ENCODE measurements at places on chromosomes 1 and 21. TPM values are rescaled to one million over a fixed set of nuclear protein-coding genes. Genes with fewer than 3 reads are reported as not detected.

DNA sequence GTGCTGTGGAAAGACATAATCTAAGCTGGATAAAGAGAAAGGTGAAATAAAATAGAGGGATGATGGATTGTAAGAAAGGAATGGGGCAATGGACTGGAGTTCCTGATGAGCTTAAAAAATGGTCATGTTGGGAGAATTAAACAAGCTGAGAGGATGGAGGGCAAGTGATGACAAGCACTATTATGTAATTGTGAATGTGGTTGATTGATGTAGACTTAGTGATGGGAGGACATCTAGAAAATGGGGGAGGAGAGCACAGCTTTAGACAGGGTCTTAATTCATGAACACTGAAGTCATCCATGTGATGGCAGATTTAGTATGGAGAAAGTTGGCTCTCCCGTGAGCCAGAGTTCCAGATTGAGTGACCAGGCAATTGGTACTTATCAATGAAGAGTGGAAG is 29.0 kb downstream of the DNAH14 start:
- peaks cover 4% of the 10 kb centered on the region for H3K36me3 ChIP-seq
- no peak overlapping the region for H3K4me3 ChIP-seq
- H3K27ac ChIP-seq: no peak overlapping the region
- H3K27me3 ChIP-seq: no peaks in the 10 kb centered on the region

GRCh38 chr1:16139473-16139962 is 16.4 kb downstream of the EPHA2 start:
- H3K4me3 ChIP-seq: no peak overlapping the region
- H3K4me1 ChIP-seq: peaks cover 83% of the 10 kb centered on the region
- H3K27ac ChIP-seq: peak overlapping the region; percentile 83
- peaks cover 13% of the 10 kb centered on the region for H3K36me3 ChIP-seq
- no peaks in the 10 kb centered on the region for H3K27me3 ChIP-seq

Gene AJAP1
- not detected for total RNA-seq

GRCh38 chr1:204211046-204211445 is 2.7 kb downstream of the GOLT1A start:
- no peak for DNase-seq
- no peaks in the 10 kb centered on the region for H3K36me3 ChIP-seq
- no peak overlapping the region for H3K4me3 ChIP-seq
- no peaks in the 10 kb centered on the region for H3K4me1 ChIP-seq
- peaks cover 3% of the 10 kb centered on the region for H3K27me3 ChIP-seq
- no peak overlapping the region for H3K27ac ChIP-seq

DNA sequence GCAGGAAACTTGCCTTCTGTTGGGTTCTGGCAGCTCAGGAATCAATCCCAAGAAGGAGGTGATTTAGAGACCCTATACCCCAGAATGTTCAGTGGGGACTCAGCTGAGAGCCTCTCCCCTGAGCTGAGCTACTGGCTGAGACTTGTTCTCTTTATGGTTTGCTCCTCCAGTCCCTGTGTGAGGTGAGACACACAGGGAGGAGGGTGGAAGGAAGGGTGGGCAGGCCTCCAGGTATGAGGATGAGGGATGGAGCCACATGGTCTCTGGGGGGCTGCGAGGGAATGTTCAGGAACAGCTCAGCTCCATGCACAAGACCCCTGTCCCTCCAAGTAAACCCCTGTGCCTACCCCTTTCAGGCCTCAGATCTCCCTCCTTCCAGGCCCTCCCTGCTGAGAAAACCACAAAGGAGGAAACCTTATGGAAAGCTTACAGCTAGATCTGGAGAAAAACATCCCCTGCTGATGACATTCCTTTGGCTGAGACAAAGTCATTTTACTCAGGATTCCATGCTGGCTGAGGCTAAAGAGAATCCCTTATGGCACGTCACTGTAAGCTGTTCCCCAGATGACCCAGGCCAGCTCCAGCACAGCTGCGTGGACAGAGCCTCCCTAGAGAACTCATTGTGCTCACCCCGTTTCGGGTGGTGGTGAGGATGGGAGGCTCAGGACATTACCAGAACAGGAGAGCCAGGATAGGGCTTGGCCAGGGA is 91.5 kb upstream of the IPO9 start:
- DNase-seq: no peak
- no peak overlapping the region for H3K4me3 ChIP-seq
- no peaks in the 10 kb centered on the region for H3K27me3 ChIP-seq
- H3K4me1 ChIP-seq: 0 out of 2 replicates have a peak, but pooled peaks cover 19% of the 10 kb centered on the region
- peaks cover 5% of the 10 kb centered on the region for H3K36me3 ChIP-seq

- H3K27me3 ChIP-seq: no peaks in the 10 kb centered on the region
- H3K27ac ChIP-seq: peak overlapping the region; percentile 95
- H3K36me3 ChIP-seq: no peaks in the 10 kb centered on the region
- peaks cover 59% of the 10 kb centered on the region for H3K4me1 ChIP-seq
Measured at GRCh38 chr21:45293220-45293725, 5.6 kb upstream of the POFUT2 start.

Gene DNASE2B
- not detected for total RNA-seq

GRCh38 chr1:172343240-172344160 is 77.0 kb upstream of the C1orf105 start:
- H3K4me3 ChIP-seq: peak overlapping the region; percentile 16
- peak overlapping the region; percentile 95 for H3K27ac ChIP-seq
- H3K27me3 ChIP-seq: no peaks in the 10 kb centered on the region

Gene PIGK
- 26.8 TPM for total RNA-seq

Gene CD52
- 1.6 TPM for total RNA-seq

Gene KMO
- total RNA-seq: 1.8 TPM

DNA sequence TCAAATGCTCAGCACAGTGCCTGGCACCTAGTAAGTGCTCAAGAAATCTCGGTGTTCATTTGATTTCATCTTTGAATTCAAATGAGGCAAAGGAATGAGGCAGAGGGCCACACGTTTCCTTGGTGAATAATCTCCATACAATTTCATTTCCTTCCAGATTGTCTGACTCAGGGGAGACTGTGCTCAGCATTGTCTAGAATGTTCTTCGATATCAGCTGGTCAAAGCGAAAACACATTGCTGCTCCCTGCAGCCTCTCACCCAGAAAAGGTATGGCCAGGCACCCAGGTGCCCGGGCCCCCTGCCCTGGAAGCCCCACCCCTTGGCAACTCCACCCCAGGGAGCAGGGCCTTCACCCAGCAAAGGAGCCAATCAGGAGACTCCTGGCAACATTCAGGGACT is 55.8 kb downstream of the FBXO2 start:
- H3K4me1 ChIP-seq: 0 out of 2 replicates have a peak, but pooled peaks cover 2% of the 10 kb centered on the region
- no peak for DNase-seq
- H3K27ac ChIP-seq: no peak overlapping the region

- H3K27ac ChIP-seq: no peak overlapping the region
- H3K36me3 ChIP-seq: no peaks in the 10 kb centered on the region
- H3K27me3 ChIP-seq: peaks cover 3% of the 10 kb centered on the region
- H3K4me1 ChIP-seq: no peaks in the 10 kb centered on the region
Measured at GRCh38 chr1:221858818-221859611, 117.1 kb upstream of the DUSP10 start.

Gene BRINP2
- not detected for total RNA-seq

Gene FAM177B
- not detected for total RNA-seq

DNA sequence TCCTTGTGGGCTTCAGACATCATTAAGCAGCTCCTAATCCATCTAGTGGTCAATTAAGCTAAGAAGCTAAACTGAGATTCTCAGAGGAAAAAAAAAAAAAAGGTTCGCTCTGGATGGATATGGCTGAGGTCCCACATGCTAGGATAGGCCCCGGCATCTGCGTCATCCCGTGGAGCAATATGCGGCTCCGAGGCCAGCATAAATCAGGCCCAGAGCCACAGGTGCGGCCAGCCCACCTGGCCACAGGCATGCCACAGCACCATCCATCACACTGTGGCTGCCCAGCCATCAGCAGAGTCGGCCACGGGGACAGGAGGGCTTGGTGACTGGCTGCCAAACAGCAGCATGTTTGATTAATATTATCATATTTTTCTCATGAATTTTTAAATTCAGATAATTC is 106.9 kb upstream of the TIAM1 start:
- H3K4me3 ChIP-seq: no peak overlapping the region
- H3K36me3 ChIP-seq: no peaks in the 10 kb centered on the region

GRCh38 chr1:175665616-175666015 is 77.8 kb downstream of the TNR start:
- no peak for DNase-seq
- H3K27ac ChIP-seq: no peak overlapping the region
- H3K4me3 ChIP-seq: no peak overlapping the region
- H3K36me3 ChIP-seq: no peaks in the 10 kb centered on the region

Gene FLG2
- total RNA-seq: not detected

- no peaks in the 10 kb centered on the region for H3K36me3 ChIP-seq
- H3K4me3 ChIP-seq: no peak overlapping the region
- no peaks in the 10 kb centered on the region for H3K4me1 ChIP-seq
- H3K27me3 ChIP-seq: no peaks in the 10 kb centered on the region
Measured at GRCh38 chr1:198865319-198865718, 226.5 kb downstream of the PTPRC start.

DNA sequence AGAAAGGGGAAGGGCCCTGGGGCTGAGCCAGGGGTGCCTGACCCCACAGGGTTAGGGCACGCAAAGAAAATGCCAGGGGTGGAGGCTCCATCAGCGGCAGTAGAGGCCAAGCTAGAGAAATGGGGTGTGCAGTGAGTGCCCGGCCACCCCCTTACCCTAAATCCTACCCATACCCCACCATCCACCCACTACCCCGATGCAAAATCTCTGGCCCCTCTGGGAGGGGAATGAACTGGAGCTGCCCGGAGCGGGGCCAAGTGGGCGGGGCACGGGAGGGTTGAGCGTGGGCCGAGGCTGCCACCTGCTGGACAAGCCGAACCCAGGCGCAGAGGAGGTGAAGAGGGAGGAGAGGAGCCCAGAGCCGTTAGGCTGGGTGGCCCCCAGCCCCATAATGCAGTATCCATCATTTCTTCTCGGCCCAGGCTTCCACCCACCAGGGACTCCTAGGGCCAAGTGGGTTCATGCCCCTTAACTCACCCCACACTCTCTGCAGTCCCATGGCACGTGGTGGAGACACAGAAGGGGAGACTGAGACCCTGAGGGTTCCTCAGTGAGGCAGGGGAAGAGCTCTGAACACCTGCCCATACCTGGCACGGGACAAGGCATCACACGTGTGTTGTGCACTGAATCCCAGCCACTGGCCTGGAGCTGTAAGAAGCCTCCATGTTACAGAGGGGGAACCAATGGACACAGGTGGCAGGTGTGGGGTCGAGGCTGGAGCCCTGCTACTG is 1.4 kb upstream of the C1QC start:
- no peaks in the 10 kb centered on the region for H3K4me1 ChIP-seq
- no peaks in the 10 kb centered on the region for H3K36me3 ChIP-seq
- H3K27me3 ChIP-seq: no peaks in the 10 kb centered on the region
- no peak overlapping the region for H3K27ac ChIP-seq
- H3K4me3 ChIP-seq: peak overlapping the region; percentile 32
- DNase-seq: peak; percentile 18

Gene IFNAR1
- total RNA-seq: 23.8 TPM

DNA sequence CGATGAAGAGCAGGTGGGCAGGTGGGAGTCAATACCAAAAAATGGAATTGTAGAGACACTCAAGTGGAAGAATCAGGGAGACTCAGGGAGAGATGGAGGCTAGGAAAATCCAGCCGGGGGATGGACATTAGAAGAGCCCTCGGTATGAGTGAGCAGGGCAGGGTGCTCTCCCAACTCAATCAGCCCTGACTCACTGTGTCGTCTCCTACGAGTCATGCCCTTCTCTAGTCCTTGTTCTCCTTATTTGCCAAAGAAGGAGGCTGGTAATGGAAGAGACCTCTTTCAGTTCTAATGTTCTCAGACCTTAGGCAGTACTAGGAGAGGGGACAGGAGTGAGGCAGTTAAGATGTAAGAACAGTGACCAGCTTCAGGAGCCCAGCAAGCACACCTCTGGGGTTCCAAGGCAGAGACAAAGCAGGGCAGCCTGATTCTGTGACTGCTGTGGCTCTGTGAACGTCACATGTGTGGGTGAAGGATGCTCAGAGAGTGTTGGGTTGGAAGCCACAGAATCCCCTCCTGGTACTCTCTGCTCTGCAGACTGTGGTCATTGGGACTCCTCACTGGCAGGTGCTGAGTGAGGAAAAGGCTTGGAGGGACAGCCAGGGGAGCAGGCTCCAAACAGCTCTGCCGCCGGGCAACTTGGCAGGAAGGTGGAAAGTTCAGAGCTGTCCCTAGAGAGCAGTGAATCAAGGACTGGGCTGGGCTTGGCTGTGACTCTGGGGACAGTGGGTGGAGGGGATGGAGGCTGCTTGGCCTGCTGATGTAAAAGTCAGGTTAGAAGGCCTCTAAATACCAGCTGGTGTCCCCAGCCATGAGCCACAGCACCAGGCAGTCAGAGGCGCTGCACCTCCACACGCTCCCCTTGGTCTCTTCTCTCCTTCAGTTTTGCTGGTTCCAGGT is 11.1 kb upstream of the GJA5 start:
- no peak overlapping the region for H3K27ac ChIP-seq
- H3K27me3 ChIP-seq: peaks cover 22% of the 10 kb centered on the region
- H3K4me1 ChIP-seq: no peaks in the 10 kb centered on the region
- DNase-seq: no peak
- no peaks in the 10 kb centered on the region for H3K36me3 ChIP-seq
- no peak overlapping the region for H3K4me3 ChIP-seq

- no peak for DNase-seq
- no peaks in the 10 kb centered on the region for H3K27me3 ChIP-seq
- no peak overlapping the region for H3K27ac ChIP-seq
- no peaks in the 10 kb centered on the region for H3K4me1 ChIP-seq
- no peaks in the 10 kb centered on the region for H3K36me3 ChIP-seq
- no peak overlapping the region for H3K4me3 ChIP-seq
Measured at GRCh38 chr1:36471830-36472641, 7.9 kb upstream of the MRPS15 start.

DNA sequence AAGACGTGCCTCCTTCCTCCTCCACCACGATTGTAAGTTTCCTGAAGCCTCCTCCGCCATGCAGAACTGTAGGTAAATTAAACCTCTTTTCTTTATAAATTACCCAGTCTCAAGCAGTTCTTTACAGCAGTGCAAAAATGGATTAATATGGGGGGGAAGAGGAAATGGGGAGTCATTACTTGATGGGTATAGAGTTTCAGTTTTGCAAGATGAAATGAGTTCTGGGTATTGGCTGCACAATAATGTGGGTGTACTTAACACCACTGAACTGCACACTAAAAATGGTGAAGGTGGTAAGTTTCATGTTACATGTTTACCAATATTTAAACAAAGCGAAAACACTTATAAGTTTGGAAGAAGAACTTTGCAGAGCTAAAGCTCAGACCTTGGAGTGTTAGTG is 24.3 kb upstream of the DISP1 start:
- DNase-seq: no peak
- no peaks in the 10 kb centered on the region for H3K36me3 ChIP-seq
- no peaks in the 10 kb centered on the region for H3K27me3 ChIP-seq
- H3K4me3 ChIP-seq: no peak overlapping the region
- no peak overlapping the region for H3K27ac ChIP-seq

DNA sequence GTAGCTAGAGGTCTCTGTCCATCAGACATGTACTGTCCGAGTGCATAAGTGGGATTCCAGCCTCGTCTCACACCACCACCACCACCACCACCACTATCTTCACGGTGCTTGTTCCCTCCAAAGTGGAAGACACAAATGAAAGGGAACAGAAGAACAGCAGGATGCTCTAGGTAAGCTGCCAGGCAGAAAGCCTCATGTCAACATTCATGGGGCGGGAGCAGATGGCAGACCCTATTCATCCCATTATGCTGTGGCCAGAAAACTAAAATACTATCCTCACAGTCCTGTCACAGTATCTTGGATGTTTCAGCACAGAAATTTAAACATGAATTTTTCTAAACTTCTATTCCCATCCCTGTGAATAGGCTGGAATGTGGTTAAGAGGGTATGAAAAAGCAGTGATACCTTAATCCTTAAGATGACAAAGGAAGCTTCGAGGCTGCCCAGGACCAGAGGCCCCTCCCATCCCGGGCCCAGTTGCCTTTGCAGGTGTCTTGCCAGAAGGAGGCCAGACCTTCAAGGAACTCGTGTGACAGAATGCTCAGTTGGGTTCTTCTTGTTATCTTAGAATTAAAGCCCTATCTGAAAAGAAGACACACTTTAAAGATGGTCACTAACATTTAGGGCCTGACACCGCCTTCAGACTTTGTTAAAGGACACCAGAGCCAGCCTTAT is 24.7 kb downstream of the APCS start:
- no peak for DNase-seq
- no peaks in the 10 kb centered on the region for H3K36me3 ChIP-seq
